ENCODE measurements at places on chromosomes 1 and 21. TPM values are rescaled to one million over a fixed set of nuclear protein-coding genes. Genes with fewer than 3 reads are reported as not detected.

Gene ACTA1
- not detected for total RNA-seq

Gene ZNF648
- not detected for total RNA-seq

Gene CYP2J2
- total RNA-seq, result 0.62 TPM

Gene PTAFR
- 0.17 TPM for total RNA-seq

Gene REN
- not detected for total RNA-seq

Gene MIXL1
- not detected for total RNA-seq

Gene LAMTOR2
- 6.7 TPM for total RNA-seq

Gene RAB3GAP2
- total RNA-seq, result 34.6 TPM

Gene IER5
- 76.6 TPM for total RNA-seq

Gene SPAG17
- total RNA-seq, result not detected

Gene LIPI
- total RNA-seq, result not detected

Gene TFF2
- not detected for total RNA-seq

Gene CD34
- not detected for total RNA-seq

Gene CIART
- total RNA-seq, result 2.3 TPM

Gene NAV1
- 1.8 TPM for total RNA-seq
